Posterior vena cava (tissue), 2 donors: ENCODE measurements at places on chromosomes 7 and 10. TPM values are rescaled to one million over a fixed set of nuclear protein-coding genes. Genes with fewer than 3 reads are reported as not detected.

HOXA5 gene
- total RNA-seq = 17.6 TPM

TCERG1L gene
- total RNA-seq = not detected

PIP gene
- total RNA-seq = not detected

PARD3 gene
- total RNA-seq = 28.8 TPM

PPP3CB gene
- 70.4 TPM for total RNA-seq

CTAGE8 gene
- 0.60 TPM for total RNA-seq
